ENCODE measurements at places on chromosomes 13 and 19.

DNA sequence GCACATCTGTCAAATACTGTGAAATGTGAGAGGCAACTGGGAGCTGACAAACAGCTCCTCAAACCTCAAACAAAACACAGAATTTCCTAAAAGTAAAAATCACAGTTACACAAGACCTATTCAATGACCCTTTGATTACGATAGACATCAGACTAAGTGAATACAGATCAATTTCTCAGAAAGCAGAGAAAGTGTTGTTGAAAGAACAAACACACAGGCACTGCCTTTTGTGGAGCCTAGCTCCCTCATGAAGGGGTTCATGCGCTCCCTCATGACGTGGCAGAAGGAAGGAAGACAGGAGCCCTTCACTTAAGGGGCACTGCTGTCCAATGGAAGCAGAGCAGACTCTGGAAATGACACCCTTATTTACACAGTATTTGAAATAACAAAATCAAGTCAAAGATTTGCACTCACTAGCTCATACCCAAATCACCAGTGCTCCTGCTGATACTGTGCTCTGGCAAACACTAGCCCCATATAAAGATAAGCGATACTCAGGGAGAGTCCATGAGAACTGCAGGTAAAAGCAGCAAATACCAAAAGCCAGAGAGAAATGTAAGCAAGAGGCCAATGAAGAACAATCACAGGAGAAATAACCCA, 144.9 kb downstream of the KLF12 start:
- DNase-seq: no peak

DNA sequence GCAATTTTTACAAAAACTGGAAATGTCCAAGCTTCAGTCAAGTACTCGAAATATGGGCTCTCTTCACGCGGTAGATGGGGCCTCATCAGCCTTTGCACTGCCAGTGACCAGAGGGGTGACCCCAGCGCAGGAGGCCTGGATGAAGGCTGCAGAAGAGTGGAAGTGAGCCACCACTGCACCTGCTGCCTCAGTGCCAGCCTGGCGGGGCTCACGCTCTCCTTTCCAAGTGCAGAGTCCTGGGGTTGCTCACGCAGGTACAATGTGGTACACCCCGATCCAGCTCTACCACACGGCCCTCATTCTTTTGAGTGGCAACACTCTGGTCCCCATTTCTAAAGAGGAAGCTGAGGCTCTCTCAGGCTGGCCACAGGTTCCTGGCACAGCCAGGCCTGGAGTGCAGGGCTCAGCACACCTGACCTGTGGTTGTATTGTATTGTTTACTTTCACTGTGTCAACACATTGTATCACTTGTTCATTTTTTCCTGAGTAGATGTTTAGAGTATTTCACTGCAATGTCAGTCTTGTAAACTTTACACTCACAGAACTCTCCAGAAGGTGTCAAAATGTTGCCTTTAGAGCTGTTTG, 97.3 kb upstream of the SOX1 start:
- DNase-seq: no peak

GRCh38 chr19:21617740-21618339, 112.4 kb downstream of the ZNF429 start:
- no peak for DNase-seq

- DNase-seq: no peak
Observed at GRCh38 chr19:17881701-17882100, 10.0 kb downstream of the SLC5A5 start.

GRCh38 chr13:103539721-103540381, 473.6 kb upstream of the SLC10A2 start:
- DNase-seq: no peak

DNA sequence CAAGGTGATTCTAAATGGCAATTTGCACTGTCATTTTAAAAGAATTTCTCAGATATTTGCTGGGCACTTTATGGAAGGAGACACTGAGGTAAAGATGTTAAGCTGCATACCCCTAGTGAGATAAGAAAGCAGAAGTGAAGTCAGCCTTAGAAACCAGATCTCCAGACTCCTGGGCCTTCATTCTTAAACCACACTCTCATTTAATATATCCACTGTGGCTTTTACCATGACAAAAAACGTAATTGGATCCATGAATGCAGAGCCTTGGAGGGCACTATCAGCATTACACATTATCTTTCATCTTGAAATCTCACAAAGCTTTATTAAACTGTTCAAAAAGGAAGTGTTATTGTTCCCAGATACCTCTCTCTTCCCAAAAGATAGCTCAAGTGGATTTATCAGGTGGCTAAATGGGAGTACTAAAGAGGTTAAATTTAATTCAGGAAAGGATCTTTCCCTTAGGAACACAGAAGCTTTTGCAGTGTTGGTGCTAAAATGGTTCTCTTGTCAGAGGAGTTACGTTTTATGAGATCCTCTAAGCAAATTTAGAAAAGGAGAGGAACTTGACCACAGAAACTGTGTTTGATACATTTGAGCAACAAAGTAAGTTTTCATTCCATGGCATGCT, 1060.4 kb downstream of the EFNB2 start:
- no peak for DNase-seq

Data from NCI-H1048 (cell line).